DMS53 (cell line): ENCODE measurements at places on chromosomes 2 and 18.

- no peak for DNase-seq
These were observed 97.1 kb downstream of the COL5A2 start for GRCh38 chr2:189082376-189082975.

GRCh38 chr2:196566961-196567666 lies 72.4 kb upstream of the CCDC150 start:
- no peak for DNase-seq

DNA sequence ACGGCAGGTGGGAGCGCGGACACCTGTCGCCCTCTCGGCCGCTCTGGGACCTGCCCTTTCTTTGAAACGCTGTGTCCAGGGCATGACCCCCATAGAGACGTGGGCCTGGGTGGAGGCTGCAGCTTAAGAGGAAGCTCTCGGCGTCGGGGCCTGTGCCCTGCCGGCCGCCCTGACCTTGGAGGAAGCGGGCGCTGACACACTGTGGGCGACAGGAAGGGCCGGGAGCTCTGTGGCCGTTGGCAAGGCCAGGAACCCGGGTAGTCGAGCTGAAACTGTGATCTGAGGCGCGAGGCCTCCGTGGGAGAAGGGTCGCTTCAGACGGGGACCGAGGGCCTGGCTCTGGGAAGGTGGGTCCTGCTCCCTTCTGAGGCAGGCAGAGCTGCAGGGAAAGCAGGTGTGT lies 28.2 kb downstream of the KCNG2 start:
- no peak for DNase-seq

DNA sequence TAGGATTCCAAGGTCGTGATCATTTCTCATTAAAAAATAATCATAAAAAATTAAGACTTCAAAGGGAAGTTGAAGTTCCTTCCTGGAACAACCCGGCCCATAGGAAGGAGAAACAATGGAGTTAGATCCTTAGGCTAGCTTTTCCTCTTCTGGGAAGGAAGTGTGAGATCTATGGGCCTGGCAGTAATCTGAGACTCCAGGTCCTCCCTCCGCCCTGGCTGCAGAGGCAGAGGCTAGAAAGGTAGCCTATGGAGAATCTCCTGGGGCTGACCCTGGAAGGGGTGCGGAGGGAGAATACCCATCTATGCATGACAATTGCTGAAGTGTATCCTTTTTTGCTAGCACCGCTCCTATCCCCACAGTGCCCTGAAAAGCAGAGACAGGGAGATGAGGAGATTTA lies 37.9 kb downstream of the TRIB2 start:
- no peak for DNase-seq
